ENCODE measurements at places on chromosomes 2 and 18. TPM values are rescaled to one million over a fixed set of nuclear protein-coding genes. Genes with fewer than 3 reads are reported as not detected.

OBSL1 gene
- total RNA-seq: 537 TPM

KYNU gene
- 0.78 TPM for total RNA-seq

MTLN gene
- total RNA-seq: 51.0 TPM

DOK6 gene
- total RNA-seq: 2.8 TPM

LRATD1 gene
- total RNA-seq: 9.8 TPM
